Activated naive CD8-positive, alpha-beta T cell treated with anti-CD3 and anti-CD28 coated beads, Interleukin-2, amount 10 ng/mL, durations not matched to agents 7 days and 5 days (primary cell): ENCODE measurements at places on chromosomes 12 and 14. TPM values are rescaled to one million over a fixed set of nuclear protein-coding genes. Genes with fewer than 3 reads are reported as not detected.

Gene MAP3K9
- total RNA-seq: 8.9 TPM

Gene SCAF11
- 161 TPM for total RNA-seq

Gene MGAT4C
- total RNA-seq: not detected

Gene RAD9B
- total RNA-seq: 1.8 TPM

Gene ACOT2
- total RNA-seq: 14.5 TPM

Gene FOXA1
- not detected for total RNA-seq

Gene ETFBKMT
- 1.1 TPM for total RNA-seq

Gene KRT74
- total RNA-seq: not detected

Gene NEUROD4
- not detected for total RNA-seq

Gene MMP19
- total RNA-seq: 0.89 TPM

Gene GLIPR1L1
- not detected for total RNA-seq

DNA sequence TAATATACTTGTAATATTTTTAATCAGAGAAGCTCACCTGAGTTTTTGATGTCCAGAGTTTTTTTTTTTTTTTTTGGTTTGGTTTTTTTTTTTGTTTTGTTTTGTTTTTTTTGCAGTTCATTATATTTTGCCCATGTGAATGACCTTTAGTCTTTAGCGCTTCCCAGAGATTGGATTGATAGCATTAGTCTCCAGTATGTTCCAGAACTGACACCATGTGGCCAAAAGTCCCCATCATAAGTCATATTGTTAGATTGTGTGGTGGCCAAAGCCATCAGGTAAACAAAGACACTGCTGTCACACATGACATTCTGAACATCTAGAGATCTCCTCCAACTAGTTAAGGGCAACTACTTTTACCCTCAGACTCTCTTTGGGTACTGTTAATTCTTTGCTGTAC, 272.8 kb upstream of the GARIN2 start:
- H3K4me1 ChIP-seq: no peaks in the 10 kb centered on the region
- no peak overlapping the region for H3K4me3 ChIP-seq
- H3K36me3 ChIP-seq: peaks cover 17% of the 10 kb centered on the region

- peak overlapping the region; percentile 71 for H3K27ac ChIP-seq
- H3K27me3 ChIP-seq: peaks cover 14% of the 10 kb centered on the region
- peaks cover 38% of the 10 kb centered on the region for H3K4me1 ChIP-seq
These were observed 873 bp downstream of the PLXNC1 start for GRCh38 chr12:94149119-94149780.

GRCh38 chr14:92443741-92444140, 69.8 kb upstream of the RIN3 start:
- peaks cover 7% of the 10 kb centered on the region for H3K4me1 ChIP-seq
- H3K27me3 ChIP-seq: peaks cover 3% of the 10 kb centered on the region
- no peak overlapping the region for H3K4me3 ChIP-seq

- H3K27ac ChIP-seq: no peak overlapping the region
- peaks cover 9% of the 10 kb centered on the region for H3K4me1 ChIP-seq
These were observed 9.4 kb upstream of the ACVR1B start for GRCh38 chr12:51942056-51942455.

GRCh38 chr12:32847287-32847686, 49.3 kb downstream of the PKP2 start:
- H3K27me3 ChIP-seq: peaks cover 5% of the 10 kb centered on the region
- no peak overlapping the region for H3K4me3 ChIP-seq
- H3K27ac ChIP-seq: no peak overlapping the region
- H3K4me1 ChIP-seq: no peaks in the 10 kb centered on the region
- H3K36me3 ChIP-seq: no peaks in the 10 kb centered on the region
- no peak for DNase-seq

DNA sequence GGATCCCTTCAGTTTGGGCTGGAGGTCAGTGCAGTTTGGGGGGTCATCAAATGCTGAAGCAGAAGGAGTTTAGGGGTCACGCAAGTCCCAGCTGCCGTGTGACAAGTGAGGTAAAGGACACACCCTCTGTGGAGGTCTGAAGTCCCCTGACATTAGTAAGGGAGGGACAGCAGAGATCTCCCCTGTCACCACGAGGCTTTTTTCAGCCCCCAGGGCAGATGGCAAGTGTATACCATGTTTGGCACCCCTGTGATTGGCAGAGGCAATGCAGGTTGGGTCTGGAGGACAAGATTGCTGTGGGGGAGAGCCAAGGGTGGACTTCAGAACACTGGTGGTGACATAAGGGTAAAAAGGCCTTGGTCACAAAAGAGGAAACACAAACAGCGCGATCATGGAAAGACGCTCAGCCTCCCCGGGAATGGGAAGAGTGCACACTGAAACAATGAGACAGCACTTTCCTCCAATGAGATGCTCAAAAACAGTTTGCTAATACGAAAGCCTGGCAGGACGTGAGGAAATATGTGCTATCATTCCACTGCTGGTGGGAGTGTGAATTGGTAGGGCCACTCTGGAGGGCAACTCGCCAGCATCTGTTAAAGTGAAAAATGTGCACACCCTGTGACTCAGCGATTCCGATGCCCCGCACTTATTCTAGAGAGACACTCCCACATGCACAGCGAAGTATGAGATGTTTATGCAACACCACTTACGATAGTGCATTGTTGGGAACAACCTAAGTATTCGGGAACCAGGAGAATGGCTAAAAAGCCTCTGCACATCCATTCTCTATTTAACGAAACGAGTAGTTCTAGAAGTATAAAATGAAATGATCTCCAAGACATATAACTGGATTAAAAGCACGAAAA, 14.4 kb upstream of the CD27 start:
- H3K27ac ChIP-seq: peak overlapping the region; percentile 25
- no peaks in the 10 kb centered on the region for H3K36me3 ChIP-seq
- peak overlapping the region; percentile 17 for H3K4me3 ChIP-seq
- H3K27me3 ChIP-seq: no peaks in the 10 kb centered on the region

- DNase-seq: no peak
- no peaks in the 10 kb centered on the region for H3K36me3 ChIP-seq
- no peak overlapping the region for H3K4me3 ChIP-seq
- no peak overlapping the region for H3K27ac ChIP-seq
- peaks cover 12% of the 10 kb centered on the region for H3K27me3 ChIP-seq
These were observed 101.1 kb downstream of the BBS10 start for GRCh38 chr12:76247026-76247646.

DNA sequence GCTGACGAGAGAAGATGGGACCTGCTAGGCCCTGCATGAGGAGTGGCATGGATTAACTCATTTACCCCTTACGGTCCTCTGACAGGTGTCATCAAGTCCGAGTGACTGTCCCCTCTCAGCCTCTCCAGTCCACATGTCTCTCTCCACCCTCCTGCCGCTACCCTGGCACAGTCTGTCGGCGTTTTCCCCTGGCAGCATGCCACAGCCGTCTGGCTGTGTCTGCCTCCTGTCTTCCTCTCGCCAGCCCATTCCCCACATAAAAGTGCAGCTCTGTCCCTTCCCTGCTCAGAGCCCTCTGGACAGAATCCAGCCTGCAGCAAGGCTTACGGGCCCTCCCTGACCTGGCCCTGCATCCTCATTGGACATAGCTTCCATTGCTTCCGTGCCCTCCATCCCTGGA, 45.6 kb downstream of the UBE3B start:
- H3K4me3 ChIP-seq: no peak overlapping the region
- no peaks in the 10 kb centered on the region for H3K4me1 ChIP-seq
- no peaks in the 10 kb centered on the region for H3K27me3 ChIP-seq
- H3K36me3 ChIP-seq: peaks cover 3% of the 10 kb centered on the region
- H3K27ac ChIP-seq: no peak overlapping the region

GRCh38 chr14:79413734-79414428, 797.4 kb downstream of the DIO2 start:
- H3K4me1 ChIP-seq: no peaks in the 10 kb centered on the region
- no peak for DNase-seq
- H3K27ac ChIP-seq: no peak overlapping the region
- no peaks in the 10 kb centered on the region for H3K36me3 ChIP-seq

GRCh38 chr14:101950516-101951215, 13.7 kb upstream of the DYNC1H1 start:
- H3K36me3 ChIP-seq: no peaks in the 10 kb centered on the region
- peaks cover 12% of the 10 kb centered on the region for H3K4me1 ChIP-seq
- peak overlapping the region; percentile 28 for H3K4me3 ChIP-seq
- peaks cover 10% of the 10 kb centered on the region for H3K27me3 ChIP-seq
- no peak for DNase-seq

- H3K27me3 ChIP-seq: no peaks in the 10 kb centered on the region
- no peak overlapping the region for H3K27ac ChIP-seq
- no peak for DNase-seq
- no peaks in the 10 kb centered on the region for H3K4me1 ChIP-seq
- peaks cover 15% of the 10 kb centered on the region for H3K36me3 ChIP-seq
These were observed 11.5 kb downstream of the SPTSSA start for GRCh38 chr14:34450542-34450915.

DNA sequence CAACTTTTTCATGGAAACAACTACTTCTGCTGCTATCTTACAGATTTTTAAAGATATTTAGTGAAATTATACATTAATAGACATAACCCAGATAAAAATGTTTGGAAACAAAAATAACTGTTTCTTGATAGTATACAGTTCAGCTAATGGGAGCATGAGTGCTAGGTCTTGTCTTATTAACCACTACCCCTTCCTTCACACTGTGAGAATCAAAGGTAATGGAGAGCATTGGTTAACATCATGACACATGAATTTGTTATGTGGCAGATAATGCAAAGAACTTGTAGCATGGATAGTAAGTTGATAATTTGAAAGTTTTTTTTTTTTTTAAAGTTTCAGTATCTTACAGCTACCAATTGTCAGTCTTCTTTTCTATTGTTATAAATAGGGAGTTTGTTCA, 44.2 kb downstream of the CCDC91 start:
- no peak overlapping the region for H3K4me3 ChIP-seq
- H3K27ac ChIP-seq: no peak overlapping the region
- H3K36me3 ChIP-seq: peaks cover 13% of the 10 kb centered on the region

DNA sequence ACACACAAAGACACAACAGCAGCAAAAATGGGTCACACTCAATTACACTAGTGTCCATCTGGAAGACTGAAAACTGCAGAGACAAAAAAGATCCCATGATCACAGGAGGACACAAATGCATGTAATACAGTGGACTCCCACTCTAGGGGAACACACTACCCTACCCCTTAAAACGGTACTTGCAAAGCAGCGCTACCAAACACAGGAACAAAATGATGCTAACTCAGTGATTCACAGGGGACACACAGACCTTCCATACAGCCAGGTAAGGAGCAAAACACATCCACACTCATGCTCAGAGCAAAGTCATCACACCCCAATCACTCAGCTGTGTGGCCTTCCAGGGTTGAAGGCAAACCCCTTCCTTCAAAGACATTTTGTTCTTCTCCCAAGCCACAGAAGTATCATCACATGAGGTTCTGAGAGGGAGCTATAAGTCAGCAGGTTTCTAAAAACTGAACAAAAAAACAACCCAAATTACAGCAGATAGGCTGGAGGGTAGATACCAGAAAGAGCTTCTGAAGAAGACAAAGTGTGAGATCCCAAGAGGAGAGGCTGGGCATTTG, 14.8 kb downstream of the SMUG1 start:
- H3K4me3 ChIP-seq: no peak overlapping the region
- H3K36me3 ChIP-seq: no peaks in the 10 kb centered on the region
- H3K27ac ChIP-seq: no peak overlapping the region
- H3K4me1 ChIP-seq: peaks cover 4% of the 10 kb centered on the region

DNA sequence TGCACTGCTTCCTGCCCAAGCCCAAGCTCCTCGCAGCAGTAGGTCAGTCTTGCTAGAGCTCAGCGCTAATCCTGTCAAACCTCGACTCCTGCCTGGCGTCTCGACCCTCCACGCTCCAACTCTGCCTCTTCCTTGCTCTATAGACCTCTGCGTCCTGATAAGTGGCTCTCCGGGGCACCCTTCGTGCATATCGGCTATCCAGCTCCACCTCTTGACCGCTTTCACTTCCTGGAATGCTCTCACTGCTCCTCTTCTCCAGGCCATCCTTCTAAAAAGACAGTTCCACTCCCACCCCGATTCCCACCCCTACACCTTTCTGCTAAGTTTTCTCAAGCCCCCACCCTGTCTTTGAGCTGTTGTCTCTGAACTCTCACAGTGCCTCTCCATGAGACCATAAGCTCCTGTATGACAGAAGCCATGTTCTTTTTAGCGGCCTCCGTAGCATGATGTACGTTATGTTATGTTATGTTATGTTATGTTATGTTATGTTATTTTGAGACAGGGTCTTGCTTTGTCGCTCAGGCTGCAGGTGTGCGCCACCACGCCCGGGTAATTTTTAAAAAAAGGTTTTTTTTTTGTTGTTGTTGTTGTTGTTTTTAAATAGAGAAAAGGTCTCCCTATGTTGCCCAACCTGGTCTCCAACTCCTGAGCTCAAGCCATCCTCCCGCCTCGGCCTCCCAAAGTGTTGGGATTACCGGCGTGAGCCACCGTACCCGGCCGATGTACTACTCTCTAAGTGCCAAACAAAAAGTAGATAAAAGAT, 601 bp downstream of the COX14 start:
- H3K27me3 ChIP-seq: no peaks in the 10 kb centered on the region
- H3K36me3 ChIP-seq: peaks cover 15% of the 10 kb centered on the region
- no peak for DNase-seq
- H3K27ac ChIP-seq: peak overlapping the region; percentile 100
- H3K4me1 ChIP-seq: peaks cover 26% of the 10 kb centered on the region

- no peaks in the 10 kb centered on the region for H3K36me3 ChIP-seq
- peaks cover 5% of the 10 kb centered on the region for H3K27me3 ChIP-seq
- H3K27ac ChIP-seq: peak overlapping the region; percentile 94
- DNase-seq: no peak
These were observed 631 bp upstream of the PTGR2 start for GRCh38 chr14:73851000-73851399.

GRCh38 chr12:90888316-90888715, 66.7 kb downstream of the CCER1 start:
- no peak overlapping the region for H3K4me3 ChIP-seq
- DNase-seq: no peak
- H3K27me3 ChIP-seq: no peaks in the 10 kb centered on the region
- no peak overlapping the region for H3K27ac ChIP-seq
- H3K36me3 ChIP-seq: no peaks in the 10 kb centered on the region
- no peaks in the 10 kb centered on the region for H3K4me1 ChIP-seq

- H3K4me1 ChIP-seq: peaks cover 28% of the 10 kb centered on the region
- no peaks in the 10 kb centered on the region for H3K27me3 ChIP-seq
- peak; percentile 50 for DNase-seq
- H3K36me3 ChIP-seq: peaks cover 24% of the 10 kb centered on the region
These were observed 764 bp downstream of the DYNLL1 start for GRCh38 chr12:120496413-120497340.

DNA sequence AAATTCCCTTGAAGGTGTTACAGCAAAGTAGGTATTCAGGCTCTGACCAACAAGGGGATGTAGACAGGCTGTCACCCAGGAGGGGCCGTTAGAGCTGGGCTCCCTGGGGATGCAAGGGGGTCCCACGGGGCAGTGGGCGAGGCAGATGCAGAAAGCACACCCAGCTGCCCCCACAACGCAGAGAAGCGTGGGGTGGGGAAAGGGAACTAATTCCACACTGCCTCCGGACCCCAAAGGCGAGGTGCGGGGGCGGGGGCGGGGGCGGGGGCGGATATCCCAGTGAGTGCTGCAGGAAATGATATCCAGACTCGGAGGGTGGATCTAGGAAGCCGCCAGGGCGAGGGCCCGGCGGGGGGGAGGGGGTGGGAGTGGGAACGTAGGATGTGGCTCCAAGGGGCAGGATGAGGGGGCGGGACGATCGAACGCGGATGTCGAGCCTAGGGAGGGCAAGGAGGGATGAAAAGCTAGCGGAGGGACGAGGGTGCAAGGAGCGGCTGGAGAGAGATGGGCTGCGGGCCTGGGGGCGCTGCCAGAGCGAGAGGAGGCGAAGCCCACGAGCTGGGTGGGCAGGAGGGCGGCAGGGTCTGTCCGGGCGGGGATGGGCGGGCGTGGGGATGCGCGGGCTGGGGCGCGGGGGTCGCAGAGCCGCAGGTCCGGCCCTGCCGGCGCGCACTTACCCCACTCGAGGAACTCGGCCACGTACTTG, 874 bp downstream of the CDC42BPB start:
- no peak for DNase-seq
- peaks cover 3% of the 10 kb centered on the region for H3K4me1 ChIP-seq
- H3K27me3 ChIP-seq: peaks cover 55% of the 10 kb centered on the region
- no peak overlapping the region for H3K27ac ChIP-seq

GRCh38 chr14:100584056-100585031, 2.9 kb downstream of the BEGAIN start:
- peaks cover 13% of the 10 kb centered on the region for H3K27me3 ChIP-seq
- DNase-seq: peak; percentile 28
- peaks cover 5% of the 10 kb centered on the region for H3K4me1 ChIP-seq
- no peak overlapping the region for H3K4me3 ChIP-seq
